ENCODE measurements at places on chromosomes 1 and 21. TPM values are rescaled to one million over a fixed set of nuclear protein-coding genes. Genes with fewer than 3 reads are reported as not detected.

ZNF436 gene
- total RNA-seq = 12.5 TPM

DNA sequence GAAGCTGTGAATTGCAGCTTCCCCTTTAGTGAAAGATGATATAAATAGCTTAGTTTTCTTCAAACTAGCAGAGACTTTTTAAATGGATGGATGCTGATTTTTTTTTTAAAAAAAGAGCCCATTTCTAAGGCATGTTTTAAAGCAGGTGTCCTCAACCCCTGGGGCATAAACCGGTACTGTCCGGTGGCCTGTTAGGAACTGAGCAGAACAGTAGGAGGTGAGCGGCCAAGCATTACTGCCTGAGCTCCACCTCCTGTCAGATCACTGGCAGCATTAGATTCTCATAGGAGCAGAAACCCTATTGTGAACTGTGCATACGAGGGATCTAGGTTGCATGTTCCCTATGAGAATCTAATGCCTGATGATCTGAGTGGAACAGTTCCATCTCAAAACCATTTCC lies 31.2 kb downstream of the CR1L start:
- no peak for DNase-seq

DNA sequence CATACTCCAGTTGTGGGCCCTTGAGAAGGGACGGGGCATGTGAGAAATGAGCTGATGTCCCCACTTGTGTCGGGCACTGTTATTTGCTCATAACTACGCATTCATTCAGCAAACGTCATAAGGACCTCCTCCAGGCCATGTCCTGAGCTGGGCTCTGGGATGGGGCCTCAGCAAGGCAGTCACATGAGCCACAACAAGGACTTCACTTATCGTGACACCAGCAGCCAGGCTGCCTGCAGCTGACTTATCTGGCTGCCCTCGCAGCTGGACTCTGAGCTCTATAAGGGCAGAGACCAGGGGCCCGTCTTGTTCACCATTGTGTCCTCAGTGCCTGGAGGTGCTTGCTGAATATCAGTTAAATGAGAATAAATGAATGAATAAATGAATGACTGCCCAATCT lies 37.5 kb upstream of the GRIK3 start:
- no peak for DNase-seq

GSTM1 gene
- not detected for total RNA-seq

FCRL2 gene
- 0.29 TPM for total RNA-seq

CFAP57 gene
- total RNA-seq = not detected

GRCh38 chr1:59143133-59143487 lies 153.8 kb upstream of the FGGY start:
- no peak for DNase-seq

DNA sequence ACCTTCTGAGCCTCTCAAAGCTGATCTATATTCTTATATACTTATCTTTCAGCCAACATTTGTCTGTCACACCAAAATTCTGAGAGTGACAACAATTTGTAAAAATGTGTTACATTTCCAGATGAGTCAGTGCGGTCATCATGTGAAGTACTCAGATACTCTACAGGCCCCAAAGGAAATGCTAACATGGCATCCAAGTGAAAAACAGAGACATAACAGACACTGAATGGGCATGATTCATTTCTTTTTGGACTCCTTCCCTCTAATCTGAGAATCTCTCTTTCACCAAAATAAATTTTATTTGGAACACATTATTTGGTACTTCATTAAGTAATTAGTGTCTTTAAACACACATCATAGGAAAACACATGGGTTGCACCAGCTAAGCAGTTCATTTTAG lies 96.6 kb downstream of the SLC44A5 start:
- no peak for DNase-seq

DMRTA2 gene
- not detected for total RNA-seq
